Neural crest cell (in vitro differentiated cells): ENCODE measurements at places on chromosomes 7 and 10.

DNA sequence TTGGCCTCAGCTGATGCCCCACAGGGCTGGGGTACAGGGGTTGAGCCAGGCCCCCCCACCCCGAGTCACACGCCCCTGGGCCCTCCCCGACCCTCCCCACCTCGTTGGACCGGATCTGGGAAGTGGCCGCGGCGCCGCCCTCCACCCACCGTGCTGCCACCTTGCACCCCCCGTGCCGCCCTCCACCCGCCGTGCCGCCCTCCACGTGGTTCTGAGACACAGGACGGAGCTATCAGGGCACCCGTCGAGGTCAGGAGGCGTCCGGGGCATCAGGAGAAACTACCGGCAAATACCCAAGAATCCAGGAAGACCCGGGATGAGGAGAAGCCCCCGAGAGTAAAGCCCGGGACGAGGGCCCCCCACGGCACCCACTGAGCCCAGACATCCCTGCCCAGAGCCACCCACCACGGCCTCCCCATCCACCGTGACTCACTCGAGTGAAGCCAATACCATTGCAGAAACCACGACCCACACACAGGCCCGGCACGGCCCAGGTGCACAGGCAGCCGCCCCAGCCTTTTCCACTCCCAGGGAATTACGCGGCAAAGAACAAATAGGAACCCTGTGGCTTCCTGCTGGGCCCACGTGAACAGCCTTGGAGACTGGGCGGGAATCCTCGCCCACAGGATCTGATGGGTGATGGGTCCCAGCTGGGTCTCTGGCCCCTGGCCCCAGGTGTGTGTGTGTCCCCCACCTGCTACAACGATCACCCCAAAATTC lies 34.0 kb downstream of the ADAP1 start:
- no peak for DNase-seq

DNA sequence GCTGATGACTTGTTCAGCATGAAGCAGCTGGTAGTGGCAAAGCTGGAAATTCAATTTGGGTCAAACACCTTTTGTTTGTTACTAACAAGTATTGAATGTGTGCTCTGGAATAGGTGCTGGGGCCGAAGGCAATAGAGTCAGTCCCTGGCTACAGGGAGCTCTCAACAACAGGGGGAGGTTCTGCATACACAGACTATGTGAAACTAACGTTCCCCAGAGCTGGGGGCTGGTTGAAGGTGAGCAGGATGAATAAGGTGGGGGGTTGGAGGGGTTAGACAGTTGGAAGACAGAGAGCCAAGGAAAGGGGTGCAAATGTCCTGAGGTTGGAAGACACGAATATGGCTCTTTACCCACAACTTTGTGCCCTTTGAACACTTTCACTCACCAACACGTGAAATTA lies 84.1 kb upstream of the PLPP4 start:
- no peak for DNase-seq

GRCh38 chr7:128783143-128783861 lies 7.7 kb upstream of the OPN1SW start:
- peak; percentile 57 for DNase-seq

GRCh38 chr10:81564143-81564542 lies 310.9 kb upstream of the NRG3 start:
- DNase-seq = no peak

DNA sequence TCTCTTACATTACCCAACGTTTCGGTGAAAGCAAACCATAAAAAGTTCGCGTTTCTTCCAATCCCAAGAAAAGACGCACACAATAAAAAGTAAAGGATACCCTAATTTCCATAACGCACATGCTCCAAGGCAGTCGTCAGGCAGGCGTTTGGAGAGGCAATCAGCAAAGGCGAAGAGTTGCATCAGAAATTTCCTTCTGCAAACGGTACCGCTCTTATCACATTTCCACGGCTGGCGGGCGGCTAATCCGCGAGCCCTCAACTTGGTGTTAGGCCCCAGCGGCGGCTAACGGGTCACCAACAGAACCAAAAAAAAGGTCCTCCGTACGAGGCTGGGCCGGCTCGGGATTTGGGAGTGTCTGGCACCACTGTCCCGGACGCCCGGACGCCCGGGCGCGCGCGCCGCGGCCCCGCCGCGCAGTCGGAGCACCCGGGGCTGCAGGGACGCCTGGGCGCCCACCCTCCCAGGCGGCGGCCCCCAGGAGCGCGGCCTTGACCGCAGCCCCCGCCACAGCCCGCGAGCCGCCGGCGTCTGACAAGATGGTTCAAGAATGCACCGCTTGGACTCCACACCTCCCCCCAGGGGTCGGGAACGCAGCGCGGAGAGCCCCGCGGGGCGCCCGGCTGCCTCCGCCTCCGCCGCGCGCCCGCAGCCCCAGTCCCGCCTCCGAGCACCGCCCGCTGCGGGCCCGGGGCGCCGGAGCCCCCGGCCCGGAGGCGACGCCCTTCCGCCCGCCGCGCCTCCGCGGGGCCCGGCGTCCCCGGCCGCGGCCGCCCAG lies 9.8 kb upstream of the GRB10 start:
- DNase-seq = peak; percentile 32

- no peak for DNase-seq
These were observed 8.3 kb downstream of the ALKBH4 start for GRCh38 chr7:102456327-102456726.

- no peak for DNase-seq
These were observed 11.3 kb upstream of the HGF start for GRCh38 chr7:81780914-81781693.

DNA sequence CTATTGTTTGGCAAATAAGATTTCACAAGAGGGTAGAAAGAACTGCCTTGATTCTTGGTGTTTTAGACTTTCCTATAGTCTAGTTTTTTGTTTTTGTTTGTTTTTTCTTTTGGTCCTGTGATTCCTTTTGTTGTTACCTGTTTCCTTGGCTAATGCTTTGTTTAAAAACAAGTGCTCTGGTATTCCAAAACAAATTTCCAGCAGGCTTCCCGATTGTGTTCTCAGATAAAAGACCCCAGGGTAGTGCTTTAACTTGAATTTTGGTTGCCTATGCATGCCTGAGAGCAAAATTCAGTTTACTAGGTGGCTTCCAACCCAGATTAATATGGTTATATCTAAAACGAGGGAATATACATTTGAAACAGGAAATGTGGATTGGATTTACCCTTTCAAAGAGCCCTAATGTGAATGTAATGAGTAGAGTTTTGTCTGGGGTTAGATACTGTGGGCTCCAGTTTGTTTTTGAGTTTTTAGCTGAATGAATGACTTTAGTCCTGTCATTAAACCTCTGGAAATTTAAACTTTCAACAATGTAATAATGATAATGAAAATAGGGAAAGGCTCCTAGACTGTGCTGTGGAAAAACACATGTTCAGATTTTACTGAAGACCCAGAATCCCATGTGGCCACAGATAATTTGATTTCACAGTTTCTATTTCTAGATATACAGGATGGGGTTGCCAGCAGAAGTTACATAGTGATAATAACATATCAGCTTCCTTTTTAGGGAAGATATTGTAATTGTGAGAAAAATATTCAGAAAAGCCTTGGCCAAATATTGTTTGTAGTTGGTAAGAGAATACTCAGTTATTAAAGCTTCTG lies 23.9 kb downstream of the AUTS2 start:
- no peak for DNase-seq

- no peak for DNase-seq
These were observed 34.0 kb upstream of the PDGFA start for GRCh38 chr7:553636-554111.

DNA sequence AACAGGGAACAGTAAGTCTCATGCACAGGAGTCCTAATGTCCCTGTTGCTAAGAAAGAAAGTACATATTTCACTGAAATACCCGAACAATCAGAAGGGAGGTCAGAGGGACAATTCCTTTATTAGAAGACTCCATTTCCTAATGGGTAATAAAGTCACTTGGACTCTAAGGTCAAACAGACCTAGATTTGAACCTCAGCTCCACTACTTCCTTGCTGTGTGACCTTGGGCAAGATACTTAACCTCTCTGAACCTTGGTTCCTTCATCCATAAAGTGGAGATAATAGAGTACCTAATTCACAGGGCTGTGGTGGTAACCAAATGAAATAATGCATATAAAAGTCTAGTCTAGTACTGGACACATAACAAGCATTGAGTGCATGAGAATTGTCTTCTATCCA lies 29.2 kb upstream of the HABP2 start:
- DNase-seq = no peak

GRCh38 chr7:30975256-30975899 lies 11.6 kb downstream of the GHRHR start:
- no peak for DNase-seq

DNA sequence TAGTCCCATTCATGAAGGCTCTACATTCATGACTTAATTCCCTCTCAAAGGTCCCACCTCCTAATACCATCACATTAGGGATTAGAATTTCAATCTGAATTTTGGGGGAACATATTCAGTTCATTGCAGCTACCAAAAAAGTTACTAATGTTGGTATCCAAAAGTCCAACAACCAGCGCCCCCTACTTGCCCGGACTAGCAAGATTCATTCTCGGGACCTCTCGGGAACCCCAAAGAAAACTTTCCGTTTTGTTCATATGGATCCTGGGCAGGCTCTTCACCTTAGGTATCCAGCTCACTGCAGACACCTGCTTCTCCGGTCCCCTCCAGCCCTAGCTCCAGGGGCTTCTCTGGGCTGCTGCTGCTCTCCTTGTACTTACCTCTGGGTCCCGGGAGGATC lies 8.9 kb upstream of the GRK5 start:
- DNase-seq = no peak

GRCh38 chr10:76769582-76769981 lies 868.0 kb downstream of the KCNMA1 start:
- DNase-seq = no peak

DNA sequence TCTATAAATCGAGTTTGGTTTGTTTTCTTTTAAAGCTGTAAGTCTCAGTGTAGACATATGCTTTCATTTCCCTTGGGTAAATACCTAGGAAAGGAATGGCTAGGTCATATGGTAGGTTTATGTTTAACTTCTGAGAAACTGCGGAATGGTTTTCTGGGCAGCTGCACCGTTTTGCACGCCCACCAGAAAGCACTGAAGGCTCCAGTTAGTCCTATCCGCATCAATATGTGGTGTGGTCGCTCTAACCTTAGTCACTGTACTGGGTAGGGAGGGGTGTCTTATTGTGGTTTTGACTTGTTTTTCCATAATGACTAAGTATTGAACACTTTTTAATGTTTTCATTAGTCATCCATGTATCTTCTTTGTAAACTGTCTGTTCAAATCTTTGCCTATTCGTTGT lies 279.5 kb upstream of the AKR1E2 start:
- DNase-seq = no peak

- no peak for DNase-seq
These were observed 1132.3 kb downstream of the XPNPEP1 start for GRCh38 chr10:108791030-108791429.

- DNase-seq = peak; percentile 44
These were observed 20.0 kb upstream of the CRYGN start for GRCh38 chr7:151459726-151460473.

GRCh38 chr7:27088002-27088922 lies 7.5 kb downstream of the HOXA1 start:
- no peak for DNase-seq

DNA sequence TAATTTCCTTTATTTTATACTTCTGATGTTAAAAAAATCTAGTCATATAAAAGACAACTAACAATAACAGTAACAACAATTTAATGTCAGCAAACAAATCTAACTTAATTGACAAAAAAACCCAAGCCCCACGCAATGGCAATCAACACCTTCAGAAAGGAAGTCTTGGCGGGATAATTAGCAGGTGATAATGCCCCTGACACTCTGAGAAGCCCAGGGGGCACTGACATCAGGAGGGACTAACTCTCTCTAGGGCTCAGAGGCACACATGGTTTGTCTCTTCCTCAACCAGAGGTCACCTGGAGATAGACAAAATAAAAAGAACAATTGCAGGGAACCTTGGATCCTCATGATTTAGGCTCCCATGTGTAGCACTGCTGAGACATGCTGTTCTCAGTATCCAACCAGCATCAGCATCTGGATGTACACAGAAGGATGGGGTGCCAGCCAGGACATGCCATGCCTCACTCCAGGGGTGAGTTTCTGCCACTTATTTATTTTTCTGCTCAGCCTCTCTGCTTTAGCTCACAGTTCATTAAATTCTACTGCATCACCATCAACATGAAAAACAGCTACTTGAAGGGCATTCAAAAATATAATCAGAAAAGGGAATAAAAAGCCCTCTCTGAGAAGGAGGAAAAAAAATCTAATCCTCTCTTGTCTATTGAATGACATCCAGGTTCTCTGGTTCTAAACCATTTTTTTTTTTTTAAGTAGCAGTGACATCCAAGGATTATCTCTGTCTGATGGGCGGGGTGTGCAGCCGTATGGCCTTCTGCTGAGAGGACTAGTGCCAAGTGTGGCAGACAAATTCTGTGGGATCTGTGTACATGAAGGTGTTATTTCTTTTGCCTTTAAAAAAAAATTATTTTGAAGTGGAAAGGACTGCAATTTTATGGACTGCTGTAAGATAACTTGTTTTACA lies 96.3 kb downstream of the ATXN7L1 start:
- DNase-seq = no peak

DNA sequence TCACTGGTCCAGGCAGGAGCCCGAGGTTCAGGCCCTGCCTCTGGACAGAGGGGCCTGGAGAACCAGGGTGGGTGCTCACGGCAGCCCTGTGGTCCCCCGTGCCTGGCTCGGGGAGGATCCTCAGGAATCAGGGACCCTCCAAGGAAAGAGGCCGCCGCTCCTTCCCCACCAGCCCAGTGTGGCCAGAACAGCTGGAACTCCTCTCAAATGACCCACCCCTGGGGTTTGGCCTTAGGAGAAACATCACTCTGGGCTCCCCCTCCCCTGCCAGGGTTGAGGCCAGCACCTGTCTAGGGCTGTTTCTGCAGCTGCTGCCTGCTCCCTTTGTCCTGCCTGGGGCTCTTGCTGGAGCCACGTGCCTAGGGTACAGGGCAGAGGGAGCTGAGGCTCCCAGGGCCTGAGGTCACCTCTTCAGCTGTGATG lies 161.0 kb downstream of the RNF216 start:
- no peak for DNase-seq
